Cortex of kidney (tissue), 1 donor: ENCODE measurements at places on chromosomes 6 and 20.

DNA sequence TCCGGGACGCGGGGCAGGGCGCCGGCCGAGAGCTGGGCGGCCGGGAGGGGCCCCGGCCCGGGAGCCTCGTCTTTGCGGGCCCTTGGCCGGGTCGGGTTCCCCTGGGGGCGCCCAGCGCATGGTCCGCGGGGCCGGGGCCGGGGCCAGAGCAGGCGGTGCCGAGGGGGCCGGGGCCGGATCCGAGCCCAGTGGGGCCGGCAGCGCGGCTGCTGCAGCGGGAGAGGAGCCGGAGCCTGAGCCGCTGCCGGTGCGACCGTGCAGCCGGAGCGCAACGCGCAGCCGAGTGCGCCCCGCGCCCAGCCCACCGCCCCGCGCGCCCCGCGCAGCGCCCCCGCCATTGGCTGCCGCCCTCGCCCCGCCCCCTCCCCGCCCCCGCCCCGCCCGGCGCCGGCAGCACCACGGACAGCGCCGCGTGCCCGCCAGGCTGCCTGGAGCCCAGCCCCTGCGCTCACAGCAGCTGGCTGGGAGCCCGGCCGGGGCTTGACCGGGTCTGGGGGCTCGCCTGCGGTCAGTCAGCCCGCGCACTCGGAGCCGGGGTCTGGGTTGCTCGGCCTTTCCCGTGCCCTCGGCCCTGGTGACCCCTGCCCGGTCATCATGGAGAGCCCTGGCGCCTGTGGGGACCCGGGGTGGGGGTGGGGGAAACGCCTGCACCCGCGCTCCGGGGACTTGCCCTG lies at the start of gene HRH3:
Gene HRH3 (minus strand): TSS at position 287 of the 674 bp plus-strand sequence. CDS start 308 bp downstream, outside the sequence.
- no peak for DNase-seq

DNA sequence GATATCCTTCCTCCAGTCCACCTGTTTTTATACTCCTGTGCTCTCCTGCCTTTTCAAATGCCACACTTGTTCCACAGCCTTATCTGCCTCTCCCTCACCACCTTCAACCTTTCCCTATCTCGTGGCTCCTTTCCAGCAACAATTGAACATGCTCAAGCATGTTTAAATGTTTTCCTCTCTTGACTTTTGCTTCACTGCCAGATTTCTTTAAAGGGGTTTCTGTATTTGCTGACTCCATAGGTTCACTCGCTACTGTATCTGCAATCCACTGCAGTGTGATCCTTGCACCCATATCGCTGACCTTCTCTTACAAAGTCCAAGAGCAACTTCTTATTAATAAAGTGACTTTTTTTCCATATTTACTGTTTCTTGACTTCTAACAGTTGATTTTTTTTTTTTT lies 11.2 kb upstream of the GMNN start:
- DNase-seq = no peak

GRCh38 chr6:111985202-111985731 lies 68.6 kb upstream of the CCN6 start:
- no peak for DNase-seq

DNA sequence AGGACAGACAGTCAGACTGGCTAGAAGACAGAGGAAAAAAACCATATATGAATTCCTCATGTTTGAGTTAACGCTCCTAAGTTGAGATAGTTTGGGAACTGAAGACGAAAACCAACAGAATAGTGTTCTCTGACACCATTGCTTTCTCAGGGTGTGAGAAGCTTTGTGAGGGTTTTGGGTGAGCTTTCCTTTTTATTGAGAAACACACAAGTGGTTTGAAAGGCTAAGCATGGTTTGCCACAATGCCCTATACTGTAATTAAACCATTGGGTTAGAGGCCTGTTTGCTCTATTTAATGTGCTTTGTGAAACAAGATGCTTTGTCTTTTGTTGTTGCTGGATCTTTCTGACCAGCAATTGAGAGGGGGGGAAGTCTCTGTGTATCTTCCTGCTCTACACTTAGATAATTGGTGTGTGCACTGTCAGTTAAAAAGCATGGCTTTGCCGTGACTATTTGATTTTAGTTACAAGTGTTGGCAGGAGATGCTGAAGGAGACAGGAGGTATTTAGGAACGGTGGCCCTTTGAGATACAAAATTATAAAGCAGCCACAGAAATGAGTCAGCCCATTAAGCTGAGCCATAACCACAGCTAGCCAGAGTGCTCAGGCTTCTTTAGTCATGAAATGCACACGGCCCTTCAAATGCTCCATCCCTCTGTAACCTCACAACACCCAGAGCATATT lies 273.0 kb upstream of the PREP start:
- no peak for DNase-seq

- DNase-seq = no peak
Measured at GRCh38 chr6:34149452-34149810, 3.5 kb upstream of the GRM4 start.

- DNase-seq = no peak
Measured at GRCh38 chr6:41189967-41190366, 11.0 kb downstream of the TREML2 start.

GRCh38 chr6:46973029-46973428 lies 51.3 kb upstream of the ADGRF5 start:
- no peak for DNase-seq

- DNase-seq = no peak
Measured at GRCh38 chr20:13418263-13419229, 197.5 kb downstream of the ISM1 start.

DNA sequence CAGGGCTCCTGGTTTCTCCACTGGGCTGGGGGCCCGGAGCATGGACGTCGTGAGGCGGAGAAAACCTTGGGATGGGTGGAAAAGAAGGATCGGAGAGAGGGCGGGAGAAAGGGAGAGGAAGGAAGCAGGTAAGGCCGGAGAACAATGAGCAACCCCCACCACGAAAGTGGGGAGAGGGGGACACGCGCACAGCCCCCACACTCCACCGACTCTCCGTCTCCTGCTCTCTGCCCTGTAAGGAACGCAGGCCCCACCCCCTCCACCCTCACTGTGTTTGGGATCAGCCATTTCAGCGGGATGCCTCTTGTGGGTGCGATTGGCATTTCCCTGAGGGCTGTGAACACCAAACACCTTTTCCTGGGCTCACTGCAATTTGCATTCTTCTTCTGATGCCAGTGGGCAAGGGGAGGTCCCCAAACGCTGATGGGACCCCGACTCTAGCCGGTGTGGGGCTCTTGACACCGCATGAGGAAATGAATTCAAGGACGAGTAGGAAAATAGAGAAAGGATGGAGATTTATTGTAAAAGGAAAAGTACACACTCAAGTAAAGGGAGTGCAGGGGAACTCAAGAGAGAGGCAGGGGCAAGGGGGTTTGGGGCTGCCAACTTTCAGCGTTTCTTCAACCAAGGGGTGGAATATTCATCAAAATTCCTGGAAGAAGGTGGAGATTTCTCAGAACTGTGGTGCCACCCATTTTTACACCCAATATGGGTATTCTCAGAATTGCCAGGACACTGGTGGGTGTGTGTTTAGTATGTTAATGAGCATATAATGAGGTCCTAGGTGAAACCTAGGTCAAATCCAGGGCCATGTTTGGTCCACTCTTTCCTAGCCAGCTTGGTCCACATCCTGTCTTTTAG lies 13.1 kb upstream of the RAET1L start:
- DNase-seq = no peak

DNA sequence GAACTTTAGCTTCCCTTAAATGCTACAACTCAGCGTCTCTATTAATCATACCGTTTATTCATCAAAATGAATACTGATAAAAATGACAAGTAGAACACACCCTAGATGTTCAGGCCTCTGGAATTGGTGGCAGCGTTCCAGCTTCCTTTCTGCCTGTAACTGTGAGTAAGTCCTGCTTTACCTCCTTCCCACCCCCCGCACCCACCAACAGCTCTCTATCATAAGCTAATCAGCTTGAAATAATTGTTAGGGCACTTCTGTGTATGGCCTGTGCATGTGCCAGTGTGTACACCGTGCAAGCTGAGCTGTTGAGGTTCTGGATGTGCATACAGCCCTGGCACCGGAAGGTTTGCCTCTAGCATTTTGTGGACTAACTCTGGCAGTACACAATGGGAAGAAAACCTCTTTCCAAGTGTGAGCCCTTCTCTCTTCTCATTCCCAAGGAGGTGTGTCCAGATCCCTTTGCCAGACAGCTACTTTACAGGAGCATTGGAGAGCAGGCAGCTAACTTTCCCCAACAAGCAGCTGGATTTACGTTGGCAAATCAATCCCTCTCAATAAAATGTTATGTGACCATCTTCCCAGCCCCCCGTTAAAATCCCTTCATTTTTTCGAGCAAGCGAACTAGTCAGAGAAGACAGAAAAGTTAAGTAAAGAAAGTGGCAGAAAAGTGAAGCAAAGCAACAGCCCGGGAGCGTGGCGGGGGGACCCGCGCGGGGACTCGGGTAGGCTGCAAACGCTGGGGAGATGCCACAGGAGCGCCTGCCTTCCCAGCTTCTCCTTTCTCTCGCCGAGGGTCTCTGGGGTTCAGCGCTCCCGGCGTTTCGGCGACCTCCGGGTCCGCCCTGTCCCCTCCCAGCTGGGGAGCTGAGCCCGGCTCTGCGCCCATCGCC lies 803 bp upstream of the ADGRG6 start:
- DNase-seq = no peak

- DNase-seq = no peak
Measured at GRCh38 chr6:170106906-170107525, 183.9 kb downstream of the DLL1 start.

GRCh38 chr20:31720486-31721407 lies 1.9 kb downstream of the BCL2L1 start:
- no peak for DNase-seq

DNA sequence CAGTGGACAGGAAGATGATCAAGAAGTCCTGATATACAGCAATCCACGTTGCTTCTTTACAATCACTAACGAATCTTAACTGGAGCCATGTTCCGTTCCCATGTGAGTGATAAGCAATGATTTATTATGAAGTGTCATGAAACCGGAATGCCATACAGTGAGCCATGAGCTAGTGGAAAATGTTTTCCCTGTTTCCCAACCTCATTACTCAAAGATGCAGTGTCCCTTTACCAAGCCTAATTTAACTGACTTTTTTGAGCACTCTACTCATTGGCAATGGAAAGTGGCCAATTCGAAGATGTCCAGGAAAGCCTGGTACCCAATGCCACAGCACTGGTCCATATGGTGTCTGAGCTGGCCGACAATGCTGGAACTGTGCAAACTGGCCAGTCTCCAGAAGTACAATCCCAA lies 148.3 kb downstream of the ZNF217 start:
- no peak for DNase-seq

DNA sequence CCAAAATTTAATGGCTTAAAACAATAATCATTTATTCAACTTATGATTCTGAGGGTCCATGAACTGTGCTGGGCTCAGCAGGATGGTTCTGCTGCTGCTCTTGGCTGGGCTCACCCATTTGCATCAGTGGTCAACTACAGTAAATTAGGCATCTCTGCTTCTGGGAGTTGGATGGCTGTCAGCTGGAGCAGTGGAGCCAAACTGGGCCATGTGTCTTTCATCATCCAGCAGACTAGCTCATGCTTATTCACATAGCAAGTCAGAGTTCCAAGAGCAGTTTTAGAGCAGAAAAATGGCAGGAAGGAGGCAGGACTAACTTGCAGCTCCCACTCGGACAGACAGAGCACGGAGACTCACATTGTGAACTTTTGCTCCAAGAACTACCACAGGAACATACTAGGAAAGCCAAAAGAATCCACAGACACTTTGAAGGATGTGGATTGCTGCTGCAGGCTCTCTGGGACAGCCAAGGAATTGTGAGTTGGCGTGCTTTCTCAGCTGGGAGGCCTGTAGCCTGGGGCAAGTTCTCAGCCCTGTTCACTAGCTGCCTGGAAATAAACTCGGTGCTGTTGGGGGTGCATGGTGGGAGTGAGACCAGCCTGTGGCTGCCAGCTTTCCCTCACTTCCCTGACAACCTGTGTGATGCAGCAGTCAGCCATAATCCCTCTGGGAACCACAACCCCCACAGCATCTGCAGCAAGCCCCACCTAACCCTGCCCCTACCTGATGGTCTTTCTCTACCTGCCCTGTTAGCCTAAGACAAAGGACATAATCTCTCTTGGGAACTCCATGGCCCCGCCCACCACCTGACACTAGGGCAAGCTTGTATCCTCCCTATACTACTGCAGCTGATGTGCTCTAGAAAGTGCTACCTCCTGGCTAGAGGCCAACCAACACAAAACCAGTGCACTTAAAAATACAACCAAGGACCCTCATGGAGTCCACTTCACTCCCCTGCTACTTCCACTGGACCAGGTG lies 129.0 kb downstream of the JPH2 start:
- no peak for DNase-seq

DNA sequence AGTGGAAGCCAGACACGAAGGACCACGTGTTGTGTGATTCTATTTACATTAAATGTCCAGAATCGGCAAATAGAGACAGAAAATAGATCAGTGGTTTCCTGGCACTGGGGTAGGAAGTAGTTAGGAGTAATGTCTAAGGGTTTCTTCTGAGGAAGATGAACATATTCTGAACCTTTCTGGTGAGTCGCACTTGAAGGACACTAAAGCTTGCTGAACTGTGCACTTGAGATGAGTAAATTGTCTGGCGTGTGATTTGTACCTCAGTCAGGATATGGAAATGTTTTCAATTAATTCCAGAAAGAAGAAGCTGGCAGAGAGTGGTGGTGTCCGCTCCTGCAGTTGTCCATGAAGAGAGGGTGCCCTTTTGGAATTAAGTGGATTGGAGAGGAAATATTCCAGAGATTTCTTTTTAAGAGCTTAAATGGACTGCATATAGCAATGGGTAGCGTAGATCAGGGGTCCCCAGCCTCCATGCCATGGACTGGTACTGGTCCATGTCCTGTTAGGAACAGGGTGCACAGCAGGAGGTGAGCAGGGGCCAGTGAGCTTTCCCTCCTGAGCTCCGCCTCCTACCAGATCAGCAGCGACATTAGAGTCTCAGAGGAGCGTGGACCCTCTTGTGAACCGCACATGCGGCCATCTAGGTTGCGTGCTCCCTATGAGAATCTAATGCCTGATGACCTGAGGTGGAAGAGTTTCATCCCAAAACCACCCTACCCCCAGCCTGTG lies 12.4 kb upstream of the KIF25 start:
- no peak for DNase-seq

DNA sequence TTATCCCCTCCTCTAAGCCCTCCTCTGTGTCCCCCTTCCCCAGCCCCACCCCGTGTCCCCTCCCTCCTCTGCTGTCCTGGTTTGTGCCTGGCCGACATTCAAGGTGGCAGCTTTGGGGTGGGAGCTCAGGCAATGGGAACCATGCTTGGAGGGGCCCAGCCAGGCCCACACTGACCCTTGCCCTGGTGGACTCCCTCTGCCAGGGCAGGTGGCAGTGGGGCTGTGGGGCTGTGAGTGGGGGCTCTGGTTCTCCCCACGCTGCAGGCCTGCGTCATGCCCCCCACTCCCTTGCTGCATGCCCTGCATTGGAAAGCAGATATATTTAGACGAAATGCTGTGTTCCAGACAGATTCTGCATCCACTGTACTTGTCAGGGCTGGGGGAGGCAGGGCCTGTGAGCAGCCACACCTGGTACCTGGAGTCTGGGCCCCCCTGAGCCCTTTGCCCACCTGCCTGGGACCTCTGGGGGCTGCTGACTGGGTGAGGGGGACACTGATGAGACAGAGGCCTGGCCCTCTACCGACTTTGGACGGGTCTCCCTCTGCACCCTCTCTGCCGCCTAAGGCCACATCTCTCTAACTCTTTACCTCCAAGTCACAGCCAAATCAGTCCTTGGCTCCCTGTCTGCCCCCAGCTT lies 14.2 kb downstream of the DLGAP4 start:
- no peak for DNase-seq
